ENCODE measurements at places on chromosomes 2 and 18.
A peak's percentile ranks its signal among the peaks of the same experiment; 100 is the strongest.

- DNase-seq, result no peak
These were observed 1.8 kb upstream of the FAP start for GRCh38 chr2:162245061-162245460.

GRCh38 chr2:45253151-45253550, 243.9 kb upstream of the SIX2 start:
- DNase-seq, result no peak

- no peak for DNase-seq
These were observed 169.5 kb downstream of the SRBD1 start for GRCh38 chr2:45441571-45441970.

DNA sequence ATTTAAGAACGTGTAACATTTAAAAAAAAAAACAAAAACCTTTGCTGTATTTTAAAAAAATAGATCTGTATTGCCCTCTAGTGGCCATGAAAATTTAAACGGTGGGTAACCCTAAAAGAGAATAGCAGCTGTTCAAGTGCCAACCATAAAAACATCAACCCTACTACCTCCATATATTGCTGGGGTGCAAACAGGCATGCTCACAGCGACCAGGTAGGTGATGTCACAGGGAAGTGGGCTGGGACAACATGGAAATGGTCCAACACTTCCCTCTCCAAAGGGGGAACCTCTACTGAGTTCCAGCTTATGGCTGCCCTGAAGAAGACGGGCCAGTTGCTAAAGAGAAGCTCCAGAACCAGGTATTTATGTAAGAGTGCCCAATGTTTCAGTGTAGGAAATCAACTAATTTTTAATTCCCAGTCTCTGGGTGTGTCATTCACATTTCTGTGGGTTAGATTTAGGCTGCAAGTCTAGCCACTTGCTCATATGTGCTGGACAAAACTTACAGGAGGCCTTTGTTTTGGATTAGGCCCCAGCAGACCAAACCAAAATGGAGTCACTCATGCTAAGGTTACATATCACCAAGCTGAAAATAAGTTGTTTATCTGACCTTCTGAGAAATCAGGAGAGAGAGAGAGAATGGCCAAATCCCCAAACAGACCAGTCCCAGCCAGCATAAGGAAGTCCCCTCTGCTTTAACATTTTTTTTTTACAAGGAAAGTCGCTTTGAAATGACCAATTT, 54.5 kb downstream of the SKA1 start:
- no peak for DNase-seq

DNA sequence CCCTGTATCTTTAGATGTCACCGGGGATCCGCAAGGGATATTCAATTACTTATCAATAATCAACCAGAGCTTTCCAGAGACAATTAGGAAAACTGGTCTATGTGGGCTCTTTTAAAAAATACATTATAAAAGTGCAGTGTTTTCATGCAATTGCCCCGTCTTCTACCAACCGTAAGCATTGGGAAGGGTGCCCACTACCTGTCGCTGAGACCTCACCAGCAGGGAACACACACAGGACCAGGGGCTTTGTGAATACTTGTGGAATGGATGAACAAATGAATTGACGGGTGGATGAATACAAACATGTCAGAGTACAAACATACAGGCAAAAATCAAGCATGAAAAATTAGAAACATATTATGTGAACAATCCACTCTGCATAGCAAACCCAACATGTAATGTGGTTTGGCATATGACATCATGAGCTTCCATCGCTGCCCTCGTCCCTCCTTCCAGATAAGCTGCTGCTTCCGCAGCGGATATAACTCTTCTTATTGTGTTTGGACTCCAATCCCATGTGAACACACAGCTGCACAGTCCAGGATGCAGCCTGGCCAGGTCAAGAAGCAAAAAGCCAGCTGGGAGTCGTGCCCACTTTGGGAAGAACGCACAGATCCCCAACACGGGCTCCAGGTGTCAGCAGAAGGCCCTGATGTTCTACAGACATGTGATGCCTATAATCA, 5.3 kb downstream of the FHL2 start:
- no peak for DNase-seq

GRCh38 chr18:55910296-55910695, 322.3 kb upstream of the TCF4 start:
- no peak for DNase-seq

DNA sequence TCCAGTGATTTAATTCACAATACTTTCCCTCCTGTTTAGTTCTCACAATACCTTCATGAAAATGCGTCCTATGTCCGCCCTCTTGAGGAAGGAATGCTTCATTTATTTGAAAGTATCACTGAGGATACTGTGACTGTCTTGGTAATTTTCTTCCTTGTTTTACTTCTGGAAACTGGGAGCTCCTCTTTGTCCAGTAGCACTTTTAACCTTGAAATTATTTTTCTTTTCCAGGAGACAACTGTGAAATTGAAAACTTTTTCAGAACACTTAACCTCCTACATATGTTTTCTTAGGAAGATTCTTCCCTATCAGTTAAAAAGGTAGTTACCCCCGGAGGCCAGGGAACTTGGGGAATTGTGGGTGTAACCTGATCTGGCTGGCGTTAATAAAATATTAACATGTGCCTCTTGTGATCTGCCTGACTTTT, 58.9 kb upstream of the STON1 start:
- no peak for DNase-seq

DNA sequence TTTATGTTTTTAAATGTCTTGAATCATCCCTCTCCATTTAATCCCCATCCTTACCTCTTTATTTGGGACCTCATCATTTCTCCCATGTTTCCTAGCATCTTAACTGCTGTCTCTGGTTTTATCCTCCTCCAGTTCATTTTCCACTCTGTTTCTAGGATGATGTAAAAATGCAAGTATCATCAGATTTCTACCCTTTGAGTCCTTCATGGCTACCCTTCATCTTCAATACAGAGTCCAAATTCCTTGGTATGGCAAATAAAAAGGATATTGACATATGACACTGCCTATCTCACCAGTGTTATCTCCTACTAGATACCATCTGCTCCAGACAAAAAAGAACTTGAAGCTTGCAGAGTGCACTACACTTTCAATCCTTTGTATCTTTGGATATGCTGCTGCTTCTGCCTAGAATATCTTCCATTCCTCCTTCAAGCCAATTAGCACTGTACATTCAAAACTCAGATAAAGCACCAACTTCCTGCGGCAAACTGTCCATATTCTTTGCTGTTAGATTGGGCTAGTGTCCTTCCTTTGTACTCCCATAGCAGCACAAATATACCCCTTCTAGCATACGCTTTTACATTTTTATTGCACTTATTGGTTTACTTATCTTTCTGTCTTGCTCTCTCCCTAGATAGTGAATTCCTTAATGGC, 24.6 kb upstream of the TLK1 start:
- DNase-seq, result no peak

GRCh38 chr2:8965216-8965969, 38.1 kb downstream of the MBOAT2 start:
- DNase-seq, result no peak

DNA sequence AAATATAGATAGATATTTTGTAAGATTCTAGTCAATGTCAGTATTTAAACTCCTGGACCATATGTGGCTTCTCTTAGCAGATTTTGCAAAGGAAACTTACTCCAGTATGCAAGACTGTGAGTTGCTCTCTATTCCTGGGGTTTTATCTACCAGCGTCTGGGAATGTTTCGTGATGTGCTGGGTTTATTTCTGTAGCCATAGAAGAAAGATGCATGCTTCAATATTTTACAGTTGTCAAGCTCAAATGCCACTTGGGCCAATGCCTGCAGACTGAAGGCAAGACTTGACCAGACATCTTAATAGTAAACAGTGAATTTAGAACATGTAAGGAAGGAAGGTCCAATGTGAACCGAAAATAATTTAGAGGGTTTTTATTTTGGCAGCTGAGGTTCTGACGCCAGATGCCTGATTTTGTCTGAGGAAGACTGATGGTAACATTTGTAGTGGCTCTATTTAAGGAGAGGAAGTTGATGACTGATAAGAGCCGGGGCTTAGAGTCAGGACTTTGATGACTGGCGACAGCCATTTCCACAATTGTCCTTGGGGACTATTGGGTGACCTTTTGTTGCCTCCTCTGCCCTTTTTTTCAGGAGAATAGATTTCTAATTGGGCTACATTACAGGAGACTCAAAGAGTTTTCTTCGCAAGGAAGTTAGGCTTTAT, 154.3 kb downstream of the RAPGEF4 start:
- DNase-seq, result no peak

GRCh38 chr2:20171445-20171977, 53.4 kb downstream of the SDC1 start:
- no peak for DNase-seq

- DNase-seq, result peak; percentile 21
These were observed 166.0 kb downstream of the SOCS6 start for GRCh38 chr18:70454704-70455322.

GRCh38 chr2:71101656-71102055, 28.4 kb downstream of the MCEE start:
- DNase-seq, result no peak

DNA sequence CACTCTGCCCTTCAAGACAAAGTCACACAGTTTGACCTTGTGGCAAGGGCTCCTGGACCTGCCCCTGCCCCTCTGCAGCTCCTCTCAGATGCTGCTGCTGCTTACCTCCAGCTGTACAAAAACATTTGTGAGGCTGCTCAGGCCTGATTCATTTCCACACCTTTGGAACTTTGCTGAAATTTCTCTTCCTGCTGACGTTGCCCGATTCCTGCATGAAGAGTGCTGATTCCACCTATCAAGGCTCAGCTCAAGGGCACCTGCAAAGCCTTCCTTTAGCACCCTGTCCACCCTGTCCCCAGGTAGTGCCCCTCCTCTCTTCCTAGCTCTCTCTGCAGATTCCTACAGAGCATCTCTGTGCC, 738.3 kb upstream of the HS6ST1 start:
- DNase-seq, result no peak

DNA sequence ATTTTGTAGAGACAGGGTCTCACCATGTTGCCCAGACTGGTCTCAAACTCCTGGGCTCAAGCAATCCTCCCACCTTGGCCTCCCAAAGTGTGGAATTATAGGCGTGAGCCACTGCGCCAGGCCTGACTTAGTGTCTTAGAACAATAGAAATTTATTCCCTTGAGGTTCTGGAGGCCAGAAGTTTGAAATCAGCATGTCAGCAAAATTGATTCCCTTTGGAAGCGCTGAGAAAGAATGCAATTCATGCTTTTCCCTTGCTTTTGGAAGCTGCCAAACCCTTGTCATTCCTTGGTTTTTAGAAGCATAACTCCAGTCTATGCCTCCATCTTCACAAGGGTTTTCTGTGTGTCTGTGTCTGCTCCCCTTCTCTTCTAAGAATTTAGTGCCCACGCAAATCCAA, 20.7 kb downstream of the ST8SIA3 start:
- DNase-seq, result no peak

- no peak for DNase-seq
These were observed 298.2 kb downstream of the TCF4 start for GRCh38 chr18:55289775-55290174.

DNA sequence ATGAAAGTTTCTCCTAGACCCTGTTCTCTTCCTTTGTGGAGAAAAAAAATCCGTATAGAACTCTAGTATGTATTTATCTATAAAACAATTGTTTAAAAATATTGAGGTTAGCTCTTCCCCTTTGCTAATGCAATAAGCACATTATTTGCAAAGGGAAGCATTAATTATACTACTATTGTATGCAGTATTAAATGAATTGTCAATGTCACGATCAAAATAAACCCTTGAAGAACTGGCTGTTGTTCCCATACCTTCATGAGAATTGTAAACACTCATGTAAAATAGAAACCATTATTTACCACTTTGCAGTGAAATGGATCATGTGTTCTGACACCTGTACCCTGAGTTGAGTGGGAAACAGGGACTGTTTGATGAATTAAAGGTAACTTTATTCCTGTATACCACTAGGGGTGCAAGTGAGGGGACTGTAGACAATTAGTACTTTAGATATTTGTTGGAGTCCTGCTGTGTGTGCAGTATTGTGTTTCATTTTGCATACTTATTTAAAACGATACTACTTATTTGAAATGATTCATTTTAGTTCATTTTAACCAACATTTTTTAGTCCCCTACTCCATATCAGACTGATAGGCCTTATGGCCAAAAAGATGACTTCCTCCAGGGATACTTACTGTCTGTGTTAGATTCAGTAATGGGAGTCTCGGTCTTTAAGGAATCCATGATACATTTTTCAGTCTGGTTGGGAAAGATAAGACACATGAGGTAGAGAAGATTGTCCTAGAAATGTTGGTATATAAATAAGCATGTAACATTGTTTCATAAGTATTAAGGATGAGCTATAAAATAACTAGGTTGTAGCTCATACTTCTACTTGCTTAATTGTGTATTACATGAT, 7.9 kb downstream of the PKP4 start:
- DNase-seq, result no peak

- no peak for DNase-seq
These were observed 9.8 kb downstream of the SLC4A3 start for GRCh38 chr2:219636941-219637841.

GRCh38 chr2:95551055-95551568, 40.7 kb upstream of the TRIM43 start:
- DNase-seq, result no peak

DNA sequence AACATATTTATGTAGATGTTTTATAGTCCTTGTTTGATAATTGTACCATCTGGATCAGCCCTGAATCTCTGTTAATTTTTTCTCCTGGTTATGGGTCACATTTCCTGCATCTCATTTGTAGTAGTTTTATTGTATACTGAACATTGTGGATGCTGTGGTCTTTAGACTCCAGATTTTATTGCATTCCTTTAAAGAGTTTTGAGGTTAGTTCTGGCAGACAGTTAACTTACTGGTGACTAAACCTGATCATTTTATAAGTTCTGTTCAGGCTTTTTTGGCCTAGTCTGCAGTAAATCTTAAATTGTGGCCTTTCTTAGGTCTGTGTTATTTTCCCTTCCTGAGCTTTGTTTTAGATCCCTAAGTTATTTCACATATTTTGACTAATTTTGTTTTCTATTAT, 84.3 kb downstream of the FANCL start:
- DNase-seq, result no peak

- no peak for DNase-seq
These were observed 1173.6 kb upstream of the CHAC2 start for GRCh38 chr2:52594026-52594425.

DNA sequence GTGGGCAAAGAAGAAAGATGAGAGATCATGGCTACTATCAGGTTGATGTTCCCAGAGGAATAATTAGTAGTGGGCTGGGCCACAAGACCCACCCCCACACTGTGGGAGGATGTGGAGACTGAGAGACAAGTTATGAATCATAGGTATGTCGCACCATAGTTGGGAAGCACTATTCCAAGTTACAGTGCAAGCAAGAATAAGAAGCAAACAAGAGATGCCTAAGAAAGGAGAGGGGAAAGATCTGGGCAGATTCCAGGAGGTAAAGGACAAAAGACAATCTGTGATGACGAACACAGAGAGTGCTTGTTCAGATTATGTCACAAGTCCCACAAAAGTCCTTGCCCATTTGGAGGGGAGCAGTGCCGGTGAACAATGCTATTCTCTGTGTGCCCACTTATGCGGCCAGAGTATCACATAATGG, 56.6 kb downstream of the FAM228A start:
- DNase-seq, result no peak

- no peak for DNase-seq
These were observed 107.1 kb downstream of the ABCA12 start for GRCh38 chr2:215031321-215031720.

GRCh38 chr2:112885506-112885902, 25.5 kb upstream of the IL37 start:
- DNase-seq, result no peak
